ENCODE measurements at places on chromosomes 5 and 9.

DNA sequence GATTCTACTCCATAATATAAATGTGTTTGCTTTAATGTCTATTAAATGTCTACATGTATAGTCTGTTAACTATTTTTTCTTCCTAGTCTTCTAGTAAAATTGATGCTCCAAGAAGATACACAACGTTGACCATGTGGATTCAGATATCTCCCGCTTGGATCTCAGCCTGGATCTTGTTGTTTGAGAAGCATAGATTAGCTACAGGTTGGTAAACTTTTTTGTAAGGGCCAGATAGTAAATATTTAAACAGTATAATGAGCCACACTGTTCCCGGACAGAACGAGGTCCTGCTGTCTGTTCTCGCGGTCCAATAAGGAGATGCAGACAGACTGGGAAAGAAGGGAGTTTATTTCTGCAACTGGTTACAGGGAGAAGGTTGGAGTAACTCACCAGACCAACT lies 86.2 kb upstream of the IL12B start:
- no peak for DNase-seq

DNA sequence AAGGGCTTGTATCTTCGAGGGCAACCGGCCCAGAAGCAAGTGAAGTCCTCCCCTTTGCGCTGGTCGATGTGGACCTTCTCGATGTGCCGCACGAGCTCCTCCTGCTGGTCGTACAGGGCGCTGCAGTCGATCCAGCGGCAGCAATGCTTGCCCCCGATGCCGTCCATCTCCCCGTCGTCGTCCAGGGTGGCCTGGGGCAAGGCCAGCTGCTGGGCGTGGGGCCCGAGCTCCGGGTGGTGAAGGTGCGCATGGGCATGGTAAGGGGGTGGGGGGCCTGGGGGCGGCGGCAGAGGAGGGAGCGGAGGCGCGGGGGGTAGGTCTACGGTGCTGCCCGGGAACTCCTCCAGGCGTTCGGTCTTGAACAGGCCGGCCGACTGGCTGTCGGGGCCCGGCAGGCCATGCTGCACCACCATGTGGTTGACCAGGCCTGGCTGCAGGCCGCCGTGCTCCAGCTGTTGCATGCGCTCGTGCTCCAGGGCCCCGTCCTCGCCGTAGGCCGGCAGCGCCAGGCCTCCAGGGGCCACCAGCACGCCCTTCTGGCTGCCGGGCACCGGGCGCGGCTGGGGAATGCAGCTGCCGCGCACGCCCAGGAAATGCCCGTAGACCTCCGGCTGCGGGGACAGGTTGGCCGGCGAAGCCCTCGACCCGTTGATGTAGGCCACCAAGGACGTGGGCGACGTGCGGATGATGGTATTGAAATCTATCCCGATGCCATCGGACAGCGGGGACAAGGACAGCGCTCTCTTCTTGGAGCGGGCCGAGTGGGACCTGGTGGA lies 181.8 kb downstream of the GLIS3 start:
- DNase-seq: no peak

- no peak for DNase-seq
Observed at GRCh38 chr5:77231471-77232138, 21.1 kb downstream of the PDE8B start.

- DNase-seq: no peak
Observed at GRCh38 chr5:72451741-72452505, 55.3 kb downstream of the ZNF366 start.

GRCh38 chr5:112878760-112879159 lies 17.7 kb downstream of the SRP19 start:
- no peak for DNase-seq

GRCh38 chr9:90515510-90515909 lies 127.1 kb downstream of the DIRAS2 start:
- no peak for DNase-seq

DNA sequence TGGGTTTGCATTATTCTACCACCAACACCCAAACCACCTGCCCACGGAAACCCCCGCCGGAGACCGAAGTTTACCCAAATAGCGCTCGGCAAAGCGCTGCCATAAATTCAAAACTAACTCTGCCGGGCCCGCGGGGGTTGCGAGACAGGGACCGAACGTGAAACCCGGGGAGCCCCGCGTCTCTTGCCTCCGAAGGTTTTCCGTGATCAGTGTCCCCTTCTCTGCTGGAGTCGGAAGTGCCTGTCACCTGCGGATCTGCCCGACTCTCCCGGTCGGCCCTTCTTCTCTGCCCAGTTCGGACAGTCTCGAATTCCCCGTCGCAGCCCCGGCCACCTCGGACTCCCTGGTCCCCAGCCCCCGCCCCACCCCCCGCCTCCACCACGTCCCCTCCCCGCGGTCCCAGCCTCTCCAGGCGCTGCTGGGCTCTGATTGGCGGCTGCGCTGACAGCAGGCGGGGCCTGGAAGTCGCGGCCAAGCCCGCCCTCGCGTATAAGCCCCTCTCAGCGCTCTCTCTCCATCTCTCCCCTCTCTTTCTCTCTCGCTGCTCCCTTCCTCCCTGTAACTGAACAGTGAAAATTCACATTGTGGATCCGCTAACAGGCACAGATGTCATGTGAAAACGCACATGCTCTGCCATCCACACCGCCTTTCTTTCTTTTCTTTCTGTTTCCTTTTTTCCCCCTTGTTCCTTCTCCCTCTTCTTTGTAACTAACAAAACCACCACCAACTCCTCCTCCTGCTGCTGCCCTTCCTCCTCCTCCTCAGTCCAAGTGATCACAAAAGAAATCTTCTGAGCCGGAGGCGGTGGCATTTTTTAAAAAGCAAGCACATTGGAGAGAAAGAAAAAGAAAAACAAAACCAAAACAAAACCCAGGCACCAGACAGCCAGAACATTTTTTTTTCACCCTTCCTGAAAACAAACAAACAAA lies at the start of gene RORB:
Gene RORB (plus strand): TSS at position 517 of the 929 bp plus-strand sequence. CDS start 642 bp downstream, outside the sequence.
- DNase-seq: peak; percentile 54

DNA sequence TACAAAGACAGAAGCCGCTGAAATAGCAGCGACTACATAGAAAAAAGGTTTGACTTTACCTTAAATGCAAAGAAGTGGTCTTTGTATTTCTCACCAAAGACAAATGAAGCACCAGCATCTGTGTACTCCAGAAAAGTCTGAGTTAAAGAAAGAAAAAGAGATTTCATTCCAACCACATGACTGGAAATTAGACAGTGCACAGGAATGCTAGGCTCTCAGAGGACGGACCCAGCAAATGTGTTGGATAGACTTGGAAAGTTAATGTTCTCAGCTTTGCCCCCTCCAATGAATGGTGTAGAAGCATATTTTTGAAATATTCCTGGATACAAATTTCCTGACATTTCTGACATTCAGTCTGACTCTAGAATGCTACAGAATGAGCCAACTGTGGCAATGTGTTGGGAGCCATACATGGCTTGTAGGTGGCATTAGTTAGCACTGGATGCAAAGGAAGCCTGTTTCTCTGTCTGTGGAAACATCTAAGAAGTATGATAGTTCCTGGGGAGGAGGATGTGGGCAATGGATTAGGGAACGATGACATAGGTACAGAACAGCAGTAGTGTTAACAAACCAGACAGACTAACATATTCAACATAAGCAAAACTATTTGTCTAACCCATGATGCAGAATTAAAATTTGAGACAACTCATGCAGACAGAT lies 43.3 kb downstream of the SLC28A3 start:
- DNase-seq: no peak

DNA sequence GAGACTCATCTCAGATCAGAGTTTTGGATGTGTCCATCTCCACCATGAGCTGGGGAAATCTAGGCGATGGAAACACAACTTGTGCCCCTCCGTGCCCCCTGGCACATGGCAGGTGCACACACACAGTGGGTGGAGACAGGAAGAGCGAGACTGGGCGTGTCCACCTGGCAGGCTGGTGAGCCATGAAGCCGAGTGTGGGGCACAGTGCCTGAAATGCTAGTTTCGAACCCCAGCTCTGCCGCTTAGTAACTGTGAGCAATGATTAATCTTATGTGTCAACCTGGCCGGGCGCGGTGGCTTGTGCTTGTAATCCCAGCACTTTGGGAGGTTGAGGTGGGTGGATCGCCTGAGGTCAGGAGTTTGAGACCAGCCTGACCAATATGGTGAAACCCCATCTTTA lies 80.8 kb upstream of the RNU6ATAC start:
- DNase-seq: no peak

GRCh38 chr5:556909-557441 lies 32.7 kb upstream of the SLC9A3 start:
- DNase-seq: peak; percentile 5

- DNase-seq: no peak
Observed at GRCh38 chr5:173501271-173501670, 115.2 kb downstream of the BOD1 start.

GRCh38 chr5:74196233-74196632 lies 444.3 kb downstream of the ENC1 start:
- no peak for DNase-seq

DNA sequence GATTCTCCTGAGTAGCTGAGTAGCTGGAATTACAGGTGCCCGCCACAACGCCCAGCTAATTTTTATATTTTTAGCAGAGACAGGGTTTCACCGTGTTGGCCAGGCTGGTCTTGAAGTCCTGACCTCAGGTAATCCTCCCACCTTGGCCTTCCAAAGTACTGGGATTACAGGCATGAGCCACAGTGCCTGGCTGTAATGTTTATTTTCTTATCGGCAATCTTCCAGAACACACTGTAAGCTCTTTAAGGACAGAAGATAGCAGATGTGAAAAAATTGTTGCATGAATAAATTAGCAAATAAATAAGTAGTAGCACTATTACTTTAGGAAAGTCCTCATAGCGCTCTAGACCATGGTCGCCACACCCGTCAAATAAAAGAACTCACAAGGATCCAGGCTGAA lies 100.5 kb downstream of the ENC1 start:
- no peak for DNase-seq

- no peak for DNase-seq
Observed at GRCh38 chr5:36521838-36522745, 84.3 kb upstream of the SLC1A3 start.

GRCh38 chr9:16535555-16535954 lies 334.9 kb downstream of the BNC2 start:
- no peak for DNase-seq

DNA sequence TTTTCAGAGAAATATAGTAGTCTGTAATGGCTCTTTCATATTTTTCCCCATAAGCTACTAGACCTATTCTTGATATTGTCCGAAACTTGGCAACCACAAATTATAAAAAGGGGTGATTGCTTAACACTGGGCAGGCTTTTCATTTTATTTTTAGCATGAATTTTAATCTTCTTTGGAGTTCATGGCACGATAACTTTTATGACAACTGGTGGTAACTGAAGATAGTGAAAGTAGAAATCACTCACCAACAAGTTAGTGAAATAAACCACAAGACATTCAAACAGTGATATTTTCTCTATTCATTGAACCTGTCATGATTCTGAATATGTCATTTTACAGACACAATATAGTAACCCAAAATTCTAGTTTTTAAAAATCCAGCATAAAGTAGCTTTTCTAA lies 213.9 kb downstream of the PRDM9 start:
- no peak for DNase-seq

DNA sequence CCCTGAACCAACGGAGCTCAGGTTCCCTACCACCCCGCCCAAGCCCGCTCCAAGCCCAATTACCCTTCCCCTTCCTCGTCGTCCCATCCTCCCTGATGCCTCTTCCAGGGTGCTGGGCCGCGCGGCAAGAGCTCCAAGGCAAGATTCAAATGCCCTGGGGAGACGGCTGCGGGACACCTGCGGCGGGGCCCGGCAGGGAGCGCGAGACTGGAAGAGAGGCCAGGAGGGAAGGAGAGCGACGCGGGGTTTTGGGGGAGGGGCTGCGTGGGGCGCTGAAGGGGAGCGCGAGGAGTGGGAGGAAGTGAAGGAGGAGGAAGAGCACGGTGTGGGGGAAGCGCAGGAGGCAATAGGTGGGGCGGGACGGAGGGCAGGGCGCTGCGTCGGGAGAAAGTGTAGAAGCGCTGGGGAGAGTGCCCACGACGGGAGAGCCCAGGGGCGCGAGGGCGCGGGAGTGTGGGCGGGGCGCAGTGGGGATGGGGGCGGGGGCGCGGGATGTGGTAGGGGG lies 975 bp upstream of the NXNL2 start:
- no peak for DNase-seq

DNA sequence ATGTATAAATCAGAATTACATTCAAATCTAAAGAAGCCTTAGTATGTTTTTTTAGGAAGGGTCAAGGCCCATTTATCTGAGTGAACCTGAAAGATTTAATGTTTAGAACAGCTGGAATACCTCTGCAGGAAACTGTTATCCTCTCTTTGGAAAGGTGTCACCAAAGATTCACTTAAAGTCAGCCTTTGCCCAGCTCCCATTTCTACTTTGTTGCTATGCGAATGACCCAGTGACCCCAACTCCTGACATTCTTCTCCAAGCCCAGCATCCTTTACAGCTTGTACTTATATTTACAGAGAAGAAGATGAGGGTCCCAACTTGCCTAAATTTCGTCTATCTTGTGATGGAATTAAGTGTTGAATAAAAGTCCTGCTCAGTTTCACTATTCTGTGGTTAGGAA lies 1198.6 kb downstream of the CDH12 start:
- DNase-seq: no peak

- DNase-seq: no peak
Observed at GRCh38 chr5:15515229-15515628, 15.2 kb downstream of the FBXL7 start.

DNA sequence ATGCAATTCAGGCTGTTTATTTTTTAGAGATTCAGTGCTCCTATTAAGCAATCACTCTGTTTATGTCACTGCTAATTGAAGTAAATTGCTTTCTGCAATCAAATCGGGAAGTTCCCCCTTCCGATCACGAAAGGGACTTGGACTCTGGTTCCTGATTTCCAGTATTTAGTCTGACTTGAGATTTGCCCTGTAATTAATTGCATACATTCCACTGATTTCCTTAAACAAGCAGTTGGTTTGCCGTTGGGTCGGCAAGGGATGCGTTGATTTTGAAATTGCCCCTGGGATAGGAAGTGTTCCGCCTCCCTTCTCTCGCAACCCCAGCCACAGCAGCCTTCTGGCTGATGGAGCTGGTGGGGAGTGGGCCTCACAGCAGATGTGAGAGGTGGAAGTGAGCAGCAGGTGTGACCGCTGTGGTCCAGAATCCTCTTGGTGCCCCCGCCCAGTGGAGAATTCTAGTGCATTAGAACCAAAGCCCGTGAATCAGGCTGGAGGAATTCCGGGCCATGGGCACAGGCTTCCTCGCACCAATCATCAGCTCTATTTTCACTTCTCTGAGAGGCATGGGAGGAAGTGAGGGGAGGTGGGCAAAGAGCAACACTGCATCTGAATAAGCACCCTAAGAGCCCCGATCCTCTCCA lies 102.5 kb downstream of the SPRY4 start:
- no peak for DNase-seq

- DNase-seq: no peak
Observed at GRCh38 chr9:74942801-74943200, 9.9 kb downstream of the C9orf40 start.

- no peak for DNase-seq
Observed at GRCh38 chr5:59592101-59592500, 301.4 kb downstream of the PDE4D start.

GRCh38 chr5:17177501-17178372 lies 39.7 kb upstream of the BASP1 start:
- no peak for DNase-seq

- no peak for DNase-seq
Observed at GRCh38 chr5:131147258-131147657, 17.8 kb downstream of the HINT1 start.

Measured in progenitor cell of endocrine pancreas (in vitro differentiated cells).